Activated T-helper 17 cell treated with anti-CD3 and anti-CD28 coated beads, Interleukin-2, amount 50 U/mL, for 72 hours (primary cell): ENCODE measurements at places on chromosomes 5 and 9. TPM values are rescaled to one million over a fixed set of nuclear protein-coding genes. Genes with fewer than 3 reads are reported as not detected.

STKLD1 gene
- total RNA-seq = not detected

GRCh38 chr9:14103115-14103514 is 210.8 kb downstream of the NFIB start:
- ATAC-seq = no peak

GRCh38 chr9:127263237-127263636 is 1.3 kb upstream of the GARNL3 start:
- no peak for ATAC-seq

- ATAC-seq = no peak
These were observed 5.6 kb upstream of the ABLIM3 start for GRCh38 chr5:149135536-149136201.

GRCh38 chr9:79471580-79472543 is 99.9 kb upstream of the TLE4 start:
- no peak for ATAC-seq

C9 gene
- total RNA-seq = not detected

GRCh38 chr9:130549093-130549735 is 30.2 kb upstream of the FUBP3 start:
- peak; percentile 35 for ATAC-seq
